ENCODE measurements at places on chromosomes 6 and 20.

DNA sequence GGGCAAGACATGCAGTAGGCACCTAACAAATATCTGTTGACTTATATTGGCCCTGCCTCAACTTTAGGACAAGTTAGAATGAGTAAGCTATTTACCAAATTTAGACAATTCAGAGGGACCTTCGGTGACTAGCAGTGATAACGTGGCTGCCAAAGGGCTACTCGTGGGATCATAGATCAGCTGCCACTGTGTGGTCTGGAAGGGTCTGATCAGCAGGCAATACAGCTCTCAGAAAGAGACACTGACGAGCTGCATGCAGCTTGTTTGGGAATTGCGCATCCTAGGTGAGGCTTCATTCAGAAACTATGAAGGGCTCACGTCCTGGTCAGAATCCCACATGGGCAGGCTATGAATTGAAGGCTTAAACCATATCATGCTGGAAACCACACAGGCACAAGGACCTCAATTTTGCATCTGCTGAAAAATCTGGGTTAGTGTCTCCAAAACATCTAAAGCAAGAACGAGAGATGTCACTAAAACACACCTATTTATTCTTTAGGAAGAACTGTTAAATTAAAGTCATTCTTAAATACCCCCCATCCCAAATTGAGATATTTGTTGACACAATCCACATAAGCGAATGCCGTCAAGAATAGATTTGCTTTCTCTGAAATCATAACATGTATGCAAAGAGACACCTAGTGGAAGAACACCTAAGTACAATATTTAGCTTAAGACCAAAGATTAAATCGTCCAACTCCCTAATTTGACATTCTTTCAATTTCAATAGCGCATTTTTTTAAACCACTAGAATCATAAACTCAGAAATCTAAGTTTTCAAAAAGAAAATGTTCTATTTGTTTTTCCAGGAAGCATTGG lies 79.6 kb downstream of the IPCEF1 start:
- DNase-seq: peak; percentile 70

DNA sequence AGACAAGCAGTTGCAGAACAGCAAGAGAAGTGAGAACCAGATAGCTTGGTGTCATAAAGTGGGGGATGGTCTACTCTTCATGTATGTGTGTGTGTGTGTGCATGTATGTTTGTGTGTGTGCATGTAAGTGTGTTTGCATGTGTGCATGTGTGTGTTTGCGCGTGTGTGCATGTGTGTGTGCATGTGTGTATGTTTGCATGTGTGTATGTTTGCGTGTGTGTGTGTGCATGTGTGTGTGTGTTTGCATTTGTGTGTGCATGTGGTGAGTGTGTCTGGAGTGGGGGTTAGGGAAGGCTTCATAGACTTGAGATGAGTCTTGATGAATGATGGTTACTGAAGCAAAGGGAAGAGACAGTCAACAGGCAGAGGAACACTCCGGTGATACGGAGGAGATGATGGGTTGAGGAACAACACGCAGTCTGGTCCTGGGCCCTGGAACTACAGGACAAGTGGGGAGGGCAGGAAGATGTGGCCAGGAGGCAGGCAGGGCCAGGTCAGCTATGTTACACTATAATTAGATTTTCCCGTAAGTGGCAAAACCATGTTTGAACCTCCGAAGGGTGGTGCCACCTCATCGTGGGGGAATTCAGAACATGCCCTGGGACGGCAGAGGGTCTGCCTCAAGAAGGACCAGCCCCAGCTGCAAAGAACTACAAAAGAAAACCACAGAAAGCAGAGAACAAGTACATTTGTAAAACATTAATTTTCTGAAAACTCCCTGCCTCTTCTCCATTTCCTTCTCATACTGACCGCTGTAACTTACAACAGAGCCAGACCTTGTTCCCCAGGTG lies 38.7 kb upstream of the PDE10A start:
- DNase-seq: no peak

DNA sequence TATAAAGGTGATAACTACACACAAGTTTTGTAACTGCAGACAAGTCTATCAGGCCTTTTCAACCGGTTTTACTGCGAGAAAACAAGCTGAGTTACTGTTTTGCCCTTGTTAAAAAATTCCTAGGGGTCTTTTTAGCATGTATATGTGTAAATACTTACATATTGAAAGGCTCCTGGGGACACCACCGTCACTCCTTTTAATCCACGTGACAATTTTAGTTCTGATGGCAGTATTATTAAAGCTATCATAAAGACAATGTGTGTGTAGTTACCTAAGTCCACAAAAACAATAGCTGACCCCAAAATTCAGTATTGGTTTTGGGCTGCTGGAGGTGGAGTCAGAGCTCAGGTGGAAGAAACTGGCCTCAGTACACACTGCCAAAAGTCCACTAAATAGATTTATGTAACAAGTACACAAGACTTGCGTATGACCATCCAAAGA lies 41.3 kb upstream of the HFE start:
- DNase-seq: no peak

DNA sequence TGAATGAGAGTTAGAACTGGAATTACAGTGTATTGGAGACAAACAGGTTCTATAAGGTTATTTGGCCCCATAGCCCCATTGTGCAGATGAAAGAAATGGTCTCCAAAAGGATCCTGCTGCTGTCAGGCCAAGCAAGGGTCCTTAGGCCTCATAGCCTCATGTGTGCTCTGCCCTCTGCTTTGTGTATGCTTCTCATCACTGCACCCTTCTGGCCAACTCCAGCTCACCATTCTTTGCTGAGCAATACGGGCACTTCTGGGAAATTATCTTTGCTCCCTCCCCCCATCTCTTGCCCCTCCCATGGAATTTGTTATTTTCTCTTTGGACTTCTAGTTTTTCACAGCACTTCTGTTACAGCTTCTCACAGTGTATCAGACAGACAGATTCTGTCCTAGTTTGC lies 298.8 kb downstream of the FOXA2 start:
- DNase-seq: no peak

DNA sequence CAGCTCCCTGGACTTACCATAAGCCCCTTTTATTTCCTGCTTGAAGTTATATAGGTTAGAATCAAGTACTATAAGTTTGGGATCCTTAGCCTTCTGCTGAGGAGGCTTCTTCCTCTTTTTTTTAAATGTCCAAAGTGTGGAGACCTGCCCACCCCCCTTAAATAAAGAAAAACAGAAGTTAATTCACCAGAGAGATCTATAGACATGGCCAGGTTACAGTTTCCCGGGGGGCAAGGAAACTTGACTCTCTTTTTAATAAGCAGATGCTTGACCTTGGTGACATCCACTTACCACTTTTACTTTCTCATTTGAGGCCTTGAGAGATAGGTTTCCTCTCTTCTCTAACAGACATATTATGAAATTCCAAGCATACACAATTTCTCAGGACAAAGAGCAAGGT lies 88.3 kb downstream of the BMP2 start:
- no peak for DNase-seq

GRCh38 chr20:19945732-19946670 lies 71.2 kb upstream of the NAA20 start:
- no peak for DNase-seq
